CD4-positive, CD25-positive, alpha-beta regulatory T cell (primary cell): ENCODE measurements at places on chromosomes 6 and 20. TPM values are rescaled to one million over a fixed set of nuclear protein-coding genes. Genes with fewer than 3 reads are reported as not detected.

Gene PAQR8
- total RNA-seq, result 5.4 TPM

Gene FAM209A
- 6.1 TPM for total RNA-seq

Gene VAPB
- 25.7 TPM for total RNA-seq

Gene MAP3K7
- total RNA-seq, result 21.1 TPM

Gene REM1
- not detected for total RNA-seq

Gene CAGE1
- 0.57 TPM for total RNA-seq

Gene CYP39A1
- total RNA-seq, result not detected

Gene GSTA3
- total RNA-seq, result not detected

Gene CTCFL
- not detected for total RNA-seq

Gene CDSN
- not detected for total RNA-seq

- no peak for DNase-seq
Measured at GRCh38 chr20:35237486-35237885, 11.0 kb downstream of the MMP24 start.

- no peak for DNase-seq
Measured at GRCh38 chr6:165456286-165456685, 146.9 kb upstream of the C6orf118 start.

DNA sequence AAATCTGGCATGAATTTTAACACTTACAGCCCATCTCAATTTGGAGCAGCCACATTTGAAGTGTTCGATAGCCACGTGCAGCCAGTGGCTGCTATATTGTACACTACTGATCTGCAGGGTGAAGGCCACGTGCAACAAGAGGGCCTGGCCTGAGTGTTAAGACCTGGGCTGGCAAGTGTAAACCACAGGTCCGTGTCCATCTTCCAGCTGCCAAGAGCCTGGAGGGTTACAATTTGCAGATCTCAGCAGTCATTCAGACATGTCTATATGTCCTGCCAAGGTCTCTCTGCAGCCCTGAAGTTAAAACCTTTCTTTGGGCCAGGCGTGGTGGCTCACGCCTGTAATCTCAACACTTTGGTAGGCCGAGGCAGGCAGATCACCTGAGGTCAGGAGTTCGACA lies 14.1 kb downstream of the SGK2 start:
- DNase-seq, result no peak

- DNase-seq, result no peak
Measured at GRCh38 chr20:42788707-42789106, 401.0 kb downstream of the PTPRT start.

DNA sequence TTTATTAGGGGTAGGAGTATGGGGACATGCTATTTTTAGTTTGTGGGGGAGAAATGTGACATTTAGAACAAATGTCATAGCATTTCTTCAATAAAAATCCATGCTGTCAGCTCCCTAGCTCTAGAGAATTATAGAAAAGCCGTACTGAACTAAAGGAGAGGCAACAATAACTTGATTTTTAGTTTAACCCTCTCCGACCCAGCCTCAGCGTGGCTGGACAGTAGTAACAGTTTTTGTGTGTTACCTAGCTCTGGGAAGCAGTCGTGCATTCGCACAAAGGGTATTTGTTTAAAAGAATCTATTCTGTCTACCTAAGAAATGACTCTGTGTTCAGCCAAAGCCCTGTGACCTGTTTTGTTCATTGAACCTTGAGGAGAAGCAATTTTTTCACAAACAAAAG lies 442.4 kb upstream of the SOX4 start:
- DNase-seq, result no peak

- no peak for DNase-seq
Measured at GRCh38 chr20:23393996-23394775, 27.1 kb downstream of the NAPB start.

GRCh38 chr6:5359417-5359816 lies 98.1 kb downstream of the FARS2 start:
- no peak for DNase-seq

DNA sequence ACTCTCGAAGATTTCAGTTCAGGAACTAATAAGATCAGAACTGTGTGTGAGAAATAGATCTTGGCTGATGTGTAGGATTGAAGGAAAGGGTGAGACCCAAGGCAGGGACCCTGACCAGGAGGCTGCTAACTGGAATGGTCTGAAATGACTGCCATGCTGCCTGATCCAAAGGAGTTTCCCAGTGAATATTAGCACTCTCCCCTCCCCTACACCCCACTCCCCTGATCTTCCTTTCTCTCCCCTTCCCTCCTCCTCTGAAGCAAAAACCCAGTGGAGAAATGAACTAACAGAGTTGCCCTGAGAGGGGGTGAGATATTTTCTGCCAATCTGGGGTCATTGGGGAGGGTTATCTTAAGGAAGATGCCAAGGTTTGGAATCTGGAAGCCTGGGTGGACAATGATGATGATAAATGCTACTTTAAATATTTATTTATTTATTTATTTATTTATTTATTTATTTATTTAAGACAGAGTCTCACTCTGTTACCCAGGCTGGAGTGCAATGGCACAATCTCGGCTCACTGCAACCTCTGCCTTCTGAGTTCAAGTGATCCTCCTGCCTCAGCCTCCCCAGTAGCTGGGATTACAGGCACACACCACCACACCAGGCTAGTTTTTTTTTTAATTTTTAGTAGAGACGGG lies 371.0 kb upstream of the CHD6 start:
- no peak for DNase-seq

DNA sequence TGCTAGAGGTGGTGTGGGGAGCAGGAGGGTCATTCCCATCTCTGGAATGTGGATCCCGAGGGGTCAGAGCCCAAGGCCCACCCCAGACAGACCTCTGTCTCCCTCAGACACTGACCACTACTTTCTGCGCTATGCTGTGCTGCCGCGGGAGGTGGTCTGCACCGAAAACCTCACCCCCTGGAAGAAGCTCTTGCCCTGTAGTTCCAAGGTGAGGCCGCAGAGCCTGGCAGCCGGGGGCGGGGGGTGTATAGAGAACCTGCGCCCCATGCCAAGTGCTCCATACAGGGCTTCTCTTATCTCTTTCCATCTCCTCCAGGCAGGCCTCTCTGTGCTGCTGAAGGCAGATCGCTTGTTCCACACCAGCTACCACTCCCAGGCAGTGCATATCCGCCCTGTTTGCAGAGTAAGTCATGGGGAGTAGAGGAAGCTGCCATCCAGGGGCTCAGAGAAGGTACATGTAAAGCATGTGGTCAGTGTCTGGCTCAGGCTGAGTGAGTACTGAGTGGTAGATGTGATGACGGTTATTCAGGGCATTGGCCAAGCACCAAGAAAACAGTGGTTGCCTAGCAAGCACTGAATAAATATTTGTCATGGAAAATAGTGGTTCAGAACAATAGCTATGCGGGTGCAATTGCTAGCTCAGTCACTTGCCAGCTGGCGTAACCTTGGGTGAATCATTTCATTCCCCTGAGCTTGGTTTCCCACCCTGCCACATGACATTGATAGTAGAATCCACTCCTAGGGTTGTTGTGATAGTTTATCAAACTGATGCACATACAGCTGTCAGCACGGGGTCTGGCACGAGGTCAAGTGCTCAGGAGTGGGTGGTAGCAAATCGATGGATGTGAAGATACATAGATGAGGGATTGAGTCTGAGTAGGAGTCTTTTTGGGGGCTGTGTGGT lies 3.5 kb downstream of the PIGT start:
- DNase-seq, result no peak

DNA sequence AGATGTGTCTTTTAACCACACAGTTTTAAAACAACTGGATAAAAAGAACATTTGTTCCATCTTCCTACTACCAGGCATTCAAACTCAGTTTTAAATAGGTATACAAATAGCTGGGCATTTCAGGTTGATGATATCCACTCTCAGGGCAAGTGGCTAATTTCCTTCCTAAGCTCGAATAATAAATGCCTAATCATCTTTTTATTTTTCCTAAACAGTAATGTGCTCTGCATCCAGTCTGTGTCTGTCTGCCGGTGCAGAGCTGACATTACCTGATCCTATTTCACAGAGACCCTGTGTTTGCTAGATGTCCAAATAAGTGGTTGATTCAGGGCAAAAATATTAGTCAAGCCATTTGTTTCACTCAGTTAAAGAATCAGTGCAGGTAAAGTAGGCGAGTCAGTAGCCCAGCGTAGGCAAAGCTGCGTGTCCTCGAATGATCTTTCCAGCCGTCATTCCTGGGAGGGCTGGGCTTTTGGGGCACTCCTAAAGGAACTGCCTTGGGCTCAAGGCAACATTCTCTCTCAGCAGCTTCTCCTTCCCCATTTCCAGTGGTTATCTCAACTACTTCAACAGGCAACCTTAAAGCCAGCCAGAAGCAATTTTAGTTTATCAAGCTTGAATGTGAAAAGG lies 74.2 kb upstream of the BMP2 start:
- no peak for DNase-seq

DNA sequence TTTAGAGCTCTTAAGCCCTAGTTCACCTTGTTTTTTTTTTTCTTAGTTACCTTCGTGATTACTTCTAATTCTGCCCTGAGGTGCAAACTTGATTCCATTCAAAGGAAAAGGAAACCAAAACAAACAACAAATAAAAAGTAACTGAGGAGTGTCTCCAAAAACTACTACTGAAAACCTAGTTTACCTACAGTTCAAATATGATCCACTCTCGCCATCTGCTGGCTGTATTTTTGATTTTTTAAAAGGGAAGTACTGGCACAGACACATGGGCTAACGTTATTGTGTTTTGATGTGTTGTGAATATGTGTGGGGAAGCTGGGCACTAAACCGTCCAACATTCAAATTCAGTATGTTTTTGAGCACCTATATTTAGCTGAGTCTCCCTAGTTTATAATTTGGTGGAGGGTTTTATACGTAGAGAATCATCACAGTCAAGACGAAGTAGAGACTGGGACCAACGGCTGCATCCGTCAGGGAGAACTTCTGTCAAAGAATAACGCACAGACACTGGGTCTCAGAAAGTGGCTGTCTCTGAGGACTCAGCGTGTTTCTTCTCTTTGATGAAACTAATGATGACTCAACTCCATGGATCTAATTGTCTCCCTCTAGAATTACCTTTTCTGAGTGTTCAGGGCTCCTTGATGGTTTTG lies 373.5 kb upstream of the BTBD3 start:
- DNase-seq, result no peak

GRCh38 chr6:139271056-139271455 lies 20.7 kb downstream of the TXLNB start:
- DNase-seq, result no peak

DNA sequence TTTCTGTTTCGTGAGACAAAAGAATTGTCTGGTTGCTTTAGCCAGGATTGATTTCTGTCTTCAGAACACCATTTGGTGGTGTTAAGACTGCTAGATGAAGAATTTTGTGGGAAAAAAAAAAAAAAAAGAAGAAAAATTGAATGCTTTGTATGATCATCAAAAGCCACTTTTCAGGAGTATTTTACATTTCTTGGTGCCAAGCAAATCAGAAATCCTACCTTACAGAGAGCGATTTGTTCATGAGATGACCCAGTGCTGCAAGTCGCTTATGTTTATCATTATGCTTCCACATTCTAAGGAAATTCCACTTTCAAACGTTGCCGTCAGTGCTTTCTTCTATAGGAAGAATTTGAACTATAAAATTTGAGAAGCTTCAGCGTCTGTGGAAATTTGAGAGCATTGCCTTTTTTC lies 228.7 kb downstream of the BCKDHB start:
- no peak for DNase-seq

DNA sequence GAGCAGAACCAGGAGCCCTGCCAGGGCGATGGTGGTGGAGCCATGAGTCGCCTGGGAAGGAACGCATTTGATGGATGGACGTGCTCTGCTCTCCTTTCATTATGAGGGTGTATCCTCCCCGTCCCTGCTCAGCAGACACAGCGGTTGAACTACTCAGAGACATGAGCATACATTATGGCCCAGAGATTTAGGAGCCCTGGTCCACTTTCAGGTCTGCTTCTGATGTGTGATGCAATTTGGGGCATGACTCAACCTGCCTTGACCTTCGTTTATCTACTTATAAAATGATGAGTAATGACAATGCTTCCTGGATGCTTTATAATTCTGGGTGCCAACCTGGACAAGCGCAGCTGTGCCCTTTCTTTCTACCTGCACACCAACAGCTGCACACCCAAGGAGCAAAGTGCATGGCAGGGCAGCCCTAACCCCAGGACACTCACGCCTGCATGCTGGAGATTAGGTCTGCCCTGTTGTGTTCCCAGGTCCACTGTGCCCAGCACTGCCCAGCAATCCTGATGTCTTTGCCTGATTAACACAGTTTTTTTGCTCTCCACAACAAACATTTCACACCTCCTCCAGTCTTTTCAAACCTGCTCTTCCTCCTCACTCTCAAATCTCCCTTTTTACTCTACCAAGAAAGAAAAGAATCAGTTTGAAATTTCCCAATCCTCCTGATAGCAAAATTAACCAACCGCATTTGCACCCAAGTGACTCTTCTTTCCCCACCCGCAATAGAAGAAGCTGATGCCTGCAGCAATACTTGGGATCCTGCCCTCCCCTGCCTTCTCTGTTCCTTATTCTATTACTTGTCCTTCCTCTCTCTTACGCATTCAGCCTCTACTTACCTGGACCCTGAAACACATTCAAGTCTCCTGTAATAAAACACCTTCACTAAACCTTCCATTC lies 81.2 kb downstream of the EZR start:
- DNase-seq, result no peak

DNA sequence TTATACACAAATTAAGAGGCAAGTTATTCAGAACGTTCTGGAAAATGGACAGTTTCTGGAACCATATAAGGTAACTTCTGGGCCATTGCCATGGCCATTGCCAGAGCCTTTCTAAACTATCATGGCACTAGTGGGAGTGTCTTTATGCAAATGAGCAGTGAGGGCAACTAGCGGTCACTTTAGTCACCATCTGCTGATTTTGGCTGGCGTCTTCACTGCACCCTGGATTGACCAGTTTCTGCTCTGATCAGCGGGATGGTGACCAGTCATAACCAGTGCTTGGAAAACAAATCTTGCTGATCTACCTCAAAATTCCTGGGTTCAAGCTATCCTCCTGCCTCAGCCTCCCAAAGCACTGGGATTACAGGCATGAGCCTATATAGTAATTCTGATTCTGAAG lies 7.3 kb upstream of the SNTA1 start:
- no peak for DNase-seq

- DNase-seq, result no peak
Measured at GRCh38 chr6:53347921-53348370, 804 bp downstream of the ELOVL5 start.

DNA sequence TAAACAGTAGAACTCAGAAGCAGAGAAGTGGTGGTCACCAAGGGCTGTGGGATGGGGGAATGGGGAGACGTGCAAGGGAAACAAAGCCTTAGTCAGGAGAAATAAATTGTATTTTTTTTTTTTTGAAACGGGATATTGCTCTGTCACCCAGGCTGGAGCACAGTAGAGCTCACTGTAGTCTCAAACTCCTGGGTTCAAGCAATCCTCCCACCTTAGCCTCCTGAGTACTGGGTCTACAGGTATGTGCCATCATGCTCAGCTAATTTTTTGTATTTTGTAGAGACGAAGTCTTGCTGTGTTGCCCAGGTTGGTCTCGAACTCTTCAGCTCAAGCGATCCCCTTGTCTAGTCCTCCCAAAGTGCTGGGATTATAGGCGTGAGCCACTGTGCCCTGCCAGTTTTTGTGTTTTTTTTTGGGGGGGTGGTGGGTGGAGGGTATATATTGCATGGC lies 3.4 kb downstream of the HSPA1B start:
- DNase-seq, result no peak

DNA sequence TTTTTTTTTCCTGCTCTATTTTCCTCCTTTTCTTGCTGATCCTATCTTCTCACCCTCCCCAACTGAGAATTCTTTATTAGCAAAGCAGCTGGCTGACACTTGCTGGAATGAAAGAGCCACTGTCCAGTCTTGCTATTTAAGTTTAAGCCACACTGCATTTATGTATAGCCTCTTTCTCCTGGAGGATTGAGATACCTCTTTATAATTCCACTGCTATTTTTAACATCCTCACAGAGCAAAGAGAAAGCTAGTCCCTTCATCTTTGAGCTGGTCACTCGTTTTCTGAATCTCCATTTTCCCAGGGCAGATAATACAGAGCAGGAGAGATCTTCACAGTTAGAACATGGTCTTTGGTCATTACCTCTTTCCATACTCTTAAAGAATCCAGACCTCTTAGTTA lies 36.0 kb upstream of the EEF1A1 start:
- no peak for DNase-seq
